ENCODE measurements at places on chromosomes 7 and 10.

DNA sequence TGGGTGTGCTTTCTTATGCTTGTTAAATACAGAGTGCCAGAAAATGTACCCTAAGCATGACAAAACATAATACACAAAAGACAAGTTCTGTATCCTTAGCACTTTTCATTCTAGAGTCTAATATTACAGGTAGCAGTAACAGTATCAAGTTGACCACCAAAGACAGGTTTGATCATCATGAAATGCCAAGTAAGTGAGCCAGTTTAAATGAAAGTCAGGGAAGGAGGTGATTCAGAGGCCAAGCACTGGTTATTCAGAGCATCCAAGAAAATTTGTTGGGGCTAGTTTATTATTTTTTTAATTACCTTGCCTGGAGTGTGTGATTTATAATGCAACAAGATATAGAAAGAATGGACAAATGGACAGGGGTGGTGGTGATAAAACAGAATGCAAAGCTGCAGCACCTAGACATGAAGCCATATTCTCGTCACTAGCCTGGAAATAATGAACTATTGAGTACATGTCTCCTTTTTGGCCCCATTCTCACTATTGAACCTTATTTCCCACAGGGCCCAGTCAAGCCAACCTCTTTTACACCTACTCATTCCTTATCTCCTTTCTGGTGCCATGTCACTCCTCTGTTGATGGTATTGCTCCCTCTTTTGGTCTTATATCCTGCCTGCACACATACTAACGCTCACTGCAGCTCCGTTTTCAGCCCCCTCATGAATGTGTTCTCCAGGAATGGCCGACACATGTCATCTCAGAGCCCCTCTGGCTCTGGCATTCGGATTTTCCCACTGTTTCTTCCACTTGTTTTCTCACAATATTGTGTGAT is 78.6 kb upstream of the GLCCI1 start:
- peak; percentile 31 for DNase-seq

DNA sequence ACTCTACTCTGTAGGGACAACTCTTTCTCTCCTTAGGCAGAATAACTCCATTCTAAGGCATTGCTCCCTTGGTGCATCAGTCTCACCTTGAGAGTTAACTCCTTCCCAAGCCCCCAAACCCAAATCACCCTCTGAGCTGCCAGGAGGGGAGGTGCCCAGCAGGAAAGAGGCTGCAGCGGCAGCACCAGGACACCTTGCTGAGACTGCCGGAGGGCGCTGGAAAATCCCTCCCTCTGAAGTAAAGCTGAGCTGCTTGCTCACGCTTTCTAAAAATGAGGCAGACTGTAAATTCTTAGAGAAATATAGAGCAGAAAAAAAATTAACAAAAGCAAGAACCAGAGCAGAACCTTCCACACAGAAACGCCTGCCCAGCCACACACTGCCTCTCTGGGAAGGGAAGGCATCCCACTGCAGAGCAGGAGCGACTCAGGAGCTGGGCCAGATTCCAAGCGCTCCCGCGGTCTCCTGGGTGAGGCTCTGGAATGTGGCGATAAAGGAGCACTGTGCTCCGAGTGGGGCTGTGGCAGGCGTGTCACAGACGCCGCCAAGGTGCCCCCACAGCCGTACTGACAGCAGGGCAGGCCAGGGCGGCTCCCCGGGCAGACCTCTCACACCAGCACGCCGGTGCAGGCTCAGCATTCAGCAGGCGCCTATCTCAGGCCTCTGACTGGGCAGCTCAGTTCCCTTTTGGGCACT is 202.1 kb downstream of the TNS3 start:
- peak; percentile 90 for DNase-seq

- no peak for DNase-seq
Measured at GRCh38 chr7:117955046-117955445, 81.8 kb upstream of the CTTNBP2 start.

GRCh38 chr7:33792547-33793105 is 112.7 kb upstream of the BMPER start:
- no peak for DNase-seq

DNA sequence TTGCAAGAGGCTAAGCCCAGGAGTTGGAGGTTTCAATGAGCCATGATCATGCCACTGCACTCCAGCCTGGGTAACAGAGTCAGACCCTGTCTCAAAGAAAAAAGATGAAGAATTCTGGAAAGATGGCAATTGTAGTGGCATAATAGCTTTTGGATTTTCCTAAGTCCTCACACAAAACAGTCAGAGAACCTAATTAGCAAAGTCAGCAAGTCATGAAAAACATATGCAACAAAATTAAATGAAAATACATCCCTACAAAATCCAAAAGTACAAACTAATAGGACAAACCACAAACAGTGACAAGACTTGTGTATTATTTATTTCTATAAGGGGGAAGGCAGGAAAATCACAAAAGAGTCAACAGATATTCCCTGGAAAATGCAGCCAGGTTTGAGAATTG is 362.3 kb upstream of the PLXDC2 start:
- no peak for DNase-seq

All from osteoblast (primary cell).